ENCODE measurements at places on chromosomes 3 and 15.
A peak's percentile ranks its signal among the peaks of the same experiment; 100 is the strongest.

DNA sequence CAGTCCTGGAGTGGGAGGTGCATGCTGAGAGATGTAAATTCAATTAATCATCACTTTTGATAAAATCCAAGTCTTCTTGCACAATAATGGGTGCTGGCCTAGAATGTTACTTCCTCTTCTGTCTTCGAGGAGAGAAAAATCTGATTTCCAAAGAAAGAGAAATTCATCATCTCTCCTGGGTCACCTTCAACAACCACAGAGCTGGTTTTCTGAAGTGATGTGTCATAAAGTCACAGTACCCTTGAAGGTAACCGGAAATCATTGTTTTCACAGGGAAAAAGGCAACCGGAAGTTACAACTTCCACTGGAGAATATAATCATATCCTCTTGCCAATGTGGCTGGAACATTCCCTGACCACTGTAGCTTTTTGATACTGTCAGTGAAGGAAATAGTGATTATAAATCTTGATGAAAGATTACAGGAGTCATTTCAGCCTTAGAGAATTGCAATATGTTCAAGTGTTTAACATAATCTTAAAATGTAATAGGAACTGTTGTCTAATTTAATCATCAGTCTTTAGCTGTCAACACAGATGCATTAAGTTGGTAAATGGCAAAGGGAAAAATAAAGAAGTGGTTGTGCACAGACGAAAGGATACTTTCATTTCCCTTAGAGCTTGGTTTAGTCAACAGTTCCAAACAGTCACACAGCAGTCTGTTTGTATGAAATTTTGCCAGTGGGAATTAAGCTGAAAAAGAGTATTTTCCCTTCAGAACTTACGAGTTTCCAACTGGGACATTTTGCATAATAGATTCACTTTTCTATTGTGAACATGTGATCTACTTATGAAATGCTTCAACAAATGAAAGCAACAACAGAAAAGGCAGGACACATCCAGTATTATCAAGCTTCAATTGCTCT is 106.5 kb upstream of the SLC4A7 start:
- DNase-seq, result peak; percentile 95

DNA sequence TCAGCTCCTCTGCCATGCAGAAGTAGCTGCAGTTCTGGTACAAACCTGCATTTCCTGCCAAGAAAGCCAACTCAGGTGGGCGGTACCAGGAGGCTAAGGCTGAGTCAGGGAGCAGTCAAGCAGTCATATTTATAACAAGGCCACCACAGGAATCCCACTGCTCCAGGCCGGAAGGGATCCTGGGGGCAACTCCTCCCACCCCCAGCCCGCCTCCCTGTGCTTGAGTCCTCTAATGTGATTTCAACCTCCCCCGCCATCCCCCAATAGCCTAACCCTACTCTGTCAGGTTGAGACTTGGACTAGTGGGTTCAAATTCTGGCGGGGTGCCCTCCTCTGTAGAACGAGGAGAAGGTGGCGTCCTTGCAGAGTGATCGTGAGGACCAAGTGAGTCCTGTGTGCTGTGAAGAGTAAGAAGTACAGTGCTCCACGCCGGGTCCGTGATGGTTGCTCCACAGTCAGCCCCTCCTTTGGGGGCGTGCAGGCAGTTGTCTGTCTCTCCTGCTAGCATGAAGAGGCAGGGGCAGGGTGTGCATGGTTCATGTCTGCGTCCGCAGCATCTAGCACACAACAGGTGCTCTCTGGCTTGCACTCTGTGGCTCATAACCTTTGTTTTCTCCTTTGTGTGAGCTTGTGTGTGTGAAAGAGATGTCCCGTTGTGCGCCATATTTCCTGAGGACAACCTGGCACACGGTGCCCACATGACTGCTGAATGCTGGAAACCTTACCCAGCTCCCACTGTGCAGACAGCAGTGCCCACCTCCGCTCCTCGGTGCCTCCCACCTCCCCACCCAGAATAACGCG is 78.3 kb downstream of the SMAD6 start:
- no peak for DNase-seq

- no peak for DNase-seq
Measured at GRCh38 chr3:129684270-129684669, 77.8 kb upstream of the PLXND1 start.

GRCh38 chr3:46464326-46465195 is at the start of gene LTF:
Gene LTF, minus strand, starts transcription at chr3:46464905. Its CDS starts 38 bp downstream, at chr3:46464867.
- DNase-seq, result no peak

GRCh38 chr3:41572092-41572491 is 372.8 kb downstream of the CTNNB1 start:
- no peak for DNase-seq

DNA sequence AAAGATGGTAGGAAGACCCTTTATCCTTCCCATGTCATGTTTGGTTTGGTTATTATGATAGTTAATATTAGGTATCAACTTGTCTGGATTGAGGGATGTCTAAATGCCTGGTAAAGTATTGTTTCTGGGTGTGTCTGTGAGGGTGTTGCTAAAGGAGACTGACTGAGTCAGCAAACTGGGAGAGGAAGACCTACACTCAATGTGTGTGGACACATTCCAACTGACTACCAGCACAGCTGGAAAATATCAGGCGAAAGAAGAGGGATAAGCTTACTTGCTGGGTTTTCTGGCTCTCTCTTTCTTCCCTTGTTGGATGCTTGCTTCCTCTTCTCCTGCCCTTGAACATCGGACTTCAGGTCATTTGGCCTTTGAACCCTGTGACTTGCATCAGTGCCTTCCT is 1227.6 kb upstream of the EPHA6 start:
- DNase-seq, result no peak

DNA sequence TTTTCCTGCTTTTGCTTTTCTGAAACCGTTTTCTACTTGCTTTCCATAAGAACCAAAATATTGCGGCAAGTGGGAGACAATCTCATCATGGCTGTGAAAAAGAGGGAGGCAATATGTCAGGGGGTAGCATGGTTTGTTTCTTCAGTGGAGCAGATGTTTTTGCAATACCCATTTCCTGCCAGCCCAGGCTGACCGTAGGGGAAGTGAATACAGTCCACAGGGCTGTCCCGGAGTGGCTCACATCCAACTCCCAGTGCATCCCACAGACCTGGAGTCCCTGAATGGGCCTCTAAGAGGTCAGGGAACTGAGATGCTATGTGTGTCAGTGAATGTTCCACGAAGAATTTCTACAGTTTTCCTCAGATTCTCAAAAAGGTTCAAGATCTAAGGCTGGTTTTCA is 69.6 kb downstream of the EPHB1 start:
- peak; percentile 76 for DNase-seq

- DNase-seq, result peak; percentile 8
Measured at GRCh38 chr3:157999246-157999645, 107.0 kb downstream of the SHOX2 start.

DNA sequence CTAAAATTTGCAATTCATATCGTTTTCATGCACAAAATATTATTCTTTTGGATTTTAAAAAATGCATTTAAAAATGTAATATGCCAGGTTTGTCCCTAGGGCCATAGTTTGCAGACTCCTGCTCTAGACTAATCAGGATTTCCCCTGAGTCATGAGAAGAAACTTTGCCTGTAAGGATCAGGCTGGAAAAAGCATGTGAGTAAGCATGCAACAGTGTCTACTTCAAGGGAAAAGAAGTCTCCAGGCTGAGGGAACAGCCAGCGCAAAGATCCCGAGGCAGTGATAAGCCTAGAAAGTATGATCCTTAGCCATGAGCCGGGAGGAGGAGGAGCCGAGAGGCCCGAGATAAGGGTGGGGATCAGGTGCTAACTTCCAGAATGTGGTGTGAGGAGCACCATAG is 382.8 kb upstream of the CFAP20DC start:
- no peak for DNase-seq

GRCh38 chr3:185558395-185558794 is 6.0 kb upstream of the LIPH start:
- DNase-seq, result no peak

DNA sequence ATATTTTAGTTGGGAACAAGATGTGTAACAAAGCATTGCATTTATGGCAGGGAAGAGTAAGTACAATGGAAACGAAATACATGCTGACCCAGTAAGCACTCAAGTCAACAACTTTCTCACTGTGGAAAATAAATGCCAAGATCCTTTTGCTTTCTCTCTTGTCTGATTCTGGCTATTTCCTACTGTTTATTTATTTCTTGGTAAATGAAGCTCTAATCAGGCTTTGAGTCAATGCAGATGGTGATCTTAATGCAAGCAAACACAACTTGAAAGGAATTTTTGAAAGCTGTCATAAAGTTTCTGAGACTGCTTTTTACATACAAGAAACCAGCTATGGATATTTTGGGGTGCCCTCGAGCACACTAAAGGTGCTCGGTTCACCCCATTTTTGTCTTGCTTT is 624.8 kb downstream of the MAGI1 start:
- DNase-seq, result no peak

DNA sequence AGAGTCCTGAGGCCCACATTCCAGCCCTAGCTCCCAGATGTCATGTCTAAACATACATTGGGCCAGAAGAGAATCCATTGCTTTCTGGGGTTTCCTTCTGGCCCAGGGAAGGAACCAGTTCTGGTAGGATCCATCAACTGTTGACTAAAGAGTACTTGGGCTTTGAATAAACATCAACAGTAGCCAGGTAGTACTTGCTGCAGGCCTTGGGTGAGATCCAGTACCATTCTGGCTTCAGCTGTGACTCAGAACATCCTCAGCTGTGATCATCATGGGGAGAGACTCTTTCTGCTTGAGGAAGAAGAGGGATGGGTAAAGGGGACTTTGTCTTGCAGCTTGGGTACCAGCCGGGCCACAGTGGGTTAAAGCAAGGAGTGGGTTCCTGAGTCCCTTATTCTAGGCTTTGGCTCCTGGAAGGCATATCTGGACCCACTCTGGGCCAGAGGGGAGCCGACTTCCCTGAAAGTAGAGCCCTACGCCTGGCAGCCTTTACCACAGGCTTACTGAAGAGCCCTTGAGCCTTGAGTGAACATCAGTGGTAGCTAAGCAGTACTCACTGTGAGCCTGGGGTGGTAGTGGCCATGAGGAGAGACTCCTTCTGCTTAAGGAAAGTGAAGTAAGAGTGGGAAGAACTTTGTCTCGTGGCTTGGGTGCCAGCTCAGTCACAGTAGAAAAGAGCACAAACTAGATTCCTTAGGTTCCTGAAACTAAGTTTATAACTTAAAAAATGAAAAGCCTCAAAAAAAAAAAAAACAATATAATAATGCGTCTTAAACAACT is 128.3 kb downstream of the GOLIM4 start:
- no peak for DNase-seq
